ENCODE measurements at places on chromosomes 11 and 22. TPM values are rescaled to one million over a fixed set of nuclear protein-coding genes. Genes with fewer than 3 reads are reported as not detected.
A peak's percentile ranks its signal among the peaks of the same experiment; 100 is the strongest.

GRCh38 chr22:45211848-45212247, 28.8 kb downstream of the KIAA0930 start:
- no peaks in the 10 kb centered on the region for H3K27me3 ChIP-seq
- H3K27ac ChIP-seq = peak overlapping the region; percentile 52
- peak overlapping the region; percentile 48 for H3K4me3 ChIP-seq
- peaks cover 19% of the 10 kb centered on the region for H3K4me1 ChIP-seq

Gene HIRA
- total RNA-seq = 16.6 TPM

- no peaks in the 10 kb centered on the region for H3K4me1 ChIP-seq
- no peak overlapping the region for H3K27ac ChIP-seq
- H3K27me3 ChIP-seq = peaks cover 2% of the 10 kb centered on the region
- no peak overlapping the region for H3K4me3 ChIP-seq
Observed at GRCh38 chr22:32222991-32223390, 18.1 kb upstream of the RFPL2 start.

Gene OR4A47
- total RNA-seq = not detected

GRCh38 chr11:73760135-73760678, 667 bp downstream of the RAB6A start:
- no peaks in the 10 kb centered on the region for H3K27me3 ChIP-seq
- peaks cover 21% of the 10 kb centered on the region for H3K4me1 ChIP-seq
- H3K36me3 ChIP-seq = no peaks in the 10 kb centered on the region

DNA sequence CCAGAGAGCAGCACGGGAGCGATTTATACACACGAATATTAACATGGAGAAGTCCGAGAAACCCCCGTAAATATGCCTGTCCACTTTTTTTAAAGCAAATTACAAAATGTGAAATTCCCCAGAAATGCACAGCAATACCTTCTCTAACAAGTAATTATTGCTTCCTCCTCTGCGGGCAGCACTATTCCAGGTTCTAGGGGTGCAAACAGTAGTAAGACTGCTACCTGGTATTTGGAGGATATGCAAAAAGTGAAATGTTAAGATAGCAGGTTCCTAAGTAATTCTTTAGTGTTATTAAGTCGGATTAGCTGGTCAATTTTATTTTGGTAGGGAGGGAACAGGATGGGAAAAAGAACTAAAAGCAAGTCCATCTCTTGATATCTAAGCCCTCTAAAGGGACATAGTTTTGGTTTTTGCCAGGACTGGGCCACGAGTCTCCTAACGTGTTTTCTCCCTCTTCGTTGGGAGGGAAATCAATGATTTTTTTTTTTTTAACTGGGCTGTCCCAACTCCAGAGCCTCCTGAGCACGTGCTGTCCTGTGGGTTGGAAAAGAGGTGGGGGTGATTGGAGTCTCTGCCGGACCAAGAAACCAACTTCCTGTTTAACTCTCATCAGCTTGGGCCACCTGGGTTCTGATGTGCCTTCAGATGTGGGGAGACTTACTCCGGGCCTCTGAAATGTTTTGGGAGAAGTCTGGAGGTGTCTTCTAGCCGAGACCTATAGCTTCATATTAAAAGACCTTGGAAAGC, 1.7 kb upstream of the XBP1 start:
- peaks cover 29% of the 10 kb centered on the region for H3K4me1 ChIP-seq
- no peaks in the 10 kb centered on the region for H3K36me3 ChIP-seq
- DNase-seq = no peak

All from adrenal gland (tissue), 19 donors.